ENCODE measurements at places on chromosomes 5 and 9. TPM values are rescaled to one million over a fixed set of nuclear protein-coding genes. Genes with fewer than 3 reads are reported as not detected.

Gene OSTF1
- 40.8 TPM for total RNA-seq

Gene OLFM1
- 4.8 TPM for total RNA-seq

Gene FAM193B
- 30.8 TPM for total RNA-seq

Gene TCF7
- 3.5 TPM for total RNA-seq

Gene HACD4
- 4.7 TPM for total RNA-seq

Gene NR2F1
- 4.8 TPM for total RNA-seq

Gene TAF11L4
- not detected for total RNA-seq

Gene ANKRD20A1
- 0.89 TPM for total RNA-seq

Gene TMEM215
- total RNA-seq: 0.39 TPM

Gene SARDH
- 2.6 TPM for total RNA-seq

Gene PCDHGB1
- 2.6 TPM for total RNA-seq

Gene ATP10B
- 8.2 TPM for total RNA-seq

Gene SLC2A8
- 6.8 TPM for total RNA-seq

Gene GPR150
- total RNA-seq: not detected

Gene SLIT3
- 42.4 TPM for total RNA-seq

Gene SLC24A2
- 0.30 TPM for total RNA-seq

Gene PCDHGA3
- 1.6 TPM for total RNA-seq

Gene UNC13B
- total RNA-seq: 13.9 TPM
